Left ventricle myocardium inferior (tissue), 1 donor: ENCODE measurements at places on chromosomes 16 and 17.

GRCh38 chr16:19431636-19432340 lies 14.1 kb downstream of the TMC5 start:
- no peak for DNase-seq

GRCh38 chr17:79781736-79782575 lies 4.0 kb downstream of the CBX2 start:
- no peak for DNase-seq

- DNase-seq: no peak
Observed at GRCh38 chr16:4428500-4428899, 2.8 kb downstream of the DNAJA3 start.

DNA sequence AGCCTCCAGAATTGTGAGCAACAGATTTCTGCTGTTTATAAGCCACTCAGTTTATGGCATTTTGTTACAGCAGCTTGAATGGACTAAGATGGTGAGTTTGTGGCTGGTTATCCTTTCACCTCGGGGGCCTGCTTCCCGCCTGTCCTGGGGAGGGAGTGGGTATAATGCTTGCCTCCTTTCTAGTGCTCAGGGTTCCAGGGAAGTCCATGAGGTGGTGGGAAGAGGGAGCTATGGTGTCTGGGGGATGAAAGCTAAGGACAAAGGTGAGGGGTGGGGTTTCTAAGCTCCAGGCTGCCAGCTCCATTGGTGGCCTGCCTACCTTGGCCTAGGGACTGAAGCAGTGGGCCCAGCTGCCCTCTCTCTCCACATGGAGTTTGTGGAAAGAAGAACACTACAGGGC lies 50.2 kb upstream of the SDK2 start:
- DNase-seq: no peak

GRCh38 chr17:82699551-82699950 lies 1.1 kb upstream of the RAB40B start:
- DNase-seq: no peak
